ENCODE measurements at places on chromosomes 6 and 20.

- DNase-seq, result no peak
Observed at GRCh38 chr6:17816921-17817611, 110.3 kb upstream of the NUP153 start.

DNA sequence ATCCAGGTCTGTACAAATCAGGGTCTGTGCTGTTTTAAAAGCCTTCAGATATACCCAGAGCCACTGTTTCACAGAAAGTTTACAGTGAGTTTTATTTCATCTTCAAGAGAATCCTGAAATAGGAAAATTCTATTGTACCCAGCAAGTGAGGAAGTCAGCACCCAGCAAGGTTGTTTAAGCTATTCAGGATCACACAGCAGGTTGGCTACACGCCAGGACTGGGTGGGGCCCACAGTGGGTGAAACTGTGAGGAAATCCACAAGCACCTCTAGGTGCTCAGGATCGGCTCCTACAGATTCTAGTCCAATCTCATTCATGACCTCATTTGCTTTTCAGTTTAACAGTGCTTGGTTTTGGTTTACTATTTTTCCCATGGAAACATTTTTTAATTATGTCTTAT lies 128.9 kb downstream of the SYNDIG1 start:
- DNase-seq, result no peak

- DNase-seq, result no peak
Observed at GRCh38 chr6:17957904-17958620, 29.4 kb downstream of the KIF13A start.

GRCh38 chr6:112990971-112991370 lies 643.8 kb downstream of the RFPL4B start:
- no peak for DNase-seq

GRCh38 chr20:20063941-20064702 lies 11.8 kb downstream of the CFAP61 start:
- DNase-seq, result no peak

DNA sequence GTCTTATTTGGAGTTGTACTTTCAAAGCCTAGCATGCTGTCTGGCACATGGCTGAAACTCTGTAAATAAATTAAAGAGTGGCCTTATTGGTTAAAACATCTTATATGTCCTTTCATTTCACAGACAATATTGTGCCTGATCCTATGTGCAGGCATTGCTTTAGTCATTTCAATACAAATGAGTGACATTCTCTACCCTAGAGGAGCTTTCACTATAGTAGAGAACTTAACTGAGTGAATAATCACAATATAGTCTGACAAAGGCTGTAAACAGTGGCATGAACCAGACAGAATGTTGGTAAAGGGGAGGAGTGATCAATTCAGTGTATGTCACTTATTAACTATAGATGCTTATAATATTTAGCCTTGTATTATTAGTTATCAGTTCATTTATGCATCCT lies 481.8 kb downstream of the TFAP2B start:
- DNase-seq, result no peak

- DNase-seq, result no peak
Observed at GRCh38 chr6:137036566-137037300, 8.0 kb downstream of the IL20RA start.

GRCh38 chr6:125233202-125233601 lies 68.6 kb downstream of the HDDC2 start:
- DNase-seq, result no peak

DNA sequence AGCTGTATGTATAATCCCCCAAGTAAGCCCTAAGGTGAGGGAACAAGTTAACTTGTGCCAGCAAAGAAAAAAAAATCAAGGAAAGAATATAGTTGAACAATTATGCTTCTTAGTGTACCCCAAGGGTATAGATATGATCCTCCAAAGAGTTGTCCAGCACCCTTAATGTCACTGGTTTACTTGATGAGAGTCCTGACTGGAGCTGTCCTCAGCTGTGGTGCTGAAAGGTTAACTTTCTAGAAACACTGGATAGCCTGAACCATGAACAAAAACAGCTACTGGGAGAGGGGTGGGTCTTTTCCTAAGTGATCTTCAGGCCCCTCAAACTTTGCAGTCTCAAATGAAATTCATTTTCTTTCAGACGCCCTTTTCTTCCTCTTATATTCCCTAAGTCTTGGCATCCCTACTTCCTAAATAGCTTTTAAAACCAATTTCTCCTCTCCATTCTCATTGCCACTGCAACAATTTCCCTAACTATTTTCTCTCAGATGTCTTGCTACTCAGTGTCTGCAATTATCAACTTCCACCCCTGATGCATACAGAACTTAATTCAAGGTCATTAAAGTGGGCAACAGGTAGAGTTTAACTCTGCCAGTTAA lies 83.5 kb upstream of the PROKR2 start:
- DNase-seq, result no peak

GRCh38 chr20:57432480-57432861 lies 41.3 kb downstream of the RBM38 start:
- DNase-seq, result no peak

GRCh38 chr6:47034926-47035325 lies 7.2 kb downstream of the ADGRF1 start:
- DNase-seq, result no peak

GRCh38 chr6:169220068-169220964 lies 33.3 kb downstream of the THBS2 start:
- no peak for DNase-seq

DNA sequence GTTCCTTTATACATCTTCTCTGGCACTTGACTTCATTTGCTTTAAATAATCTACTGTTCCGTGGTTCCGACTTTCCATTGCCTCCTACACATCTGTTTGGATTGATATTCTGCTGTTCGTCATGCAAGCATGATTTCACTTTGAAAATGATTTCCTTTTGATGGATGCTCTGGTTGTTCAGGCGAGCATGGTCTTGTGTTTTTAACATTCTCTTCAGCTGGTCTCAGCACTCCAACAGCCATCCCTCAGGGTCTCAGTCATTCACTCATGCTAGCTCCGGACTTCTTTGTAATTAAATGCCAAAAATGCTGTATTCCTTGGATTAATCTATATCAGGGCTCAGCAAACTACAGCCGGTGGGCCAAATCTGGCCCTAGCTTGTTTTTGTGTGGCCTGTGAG lies 27.2 kb upstream of the SPACA1 start:
- no peak for DNase-seq

- no peak for DNase-seq
Observed at GRCh38 chr6:90186637-90187371, 109.8 kb downstream of the BACH2 start.

DNA sequence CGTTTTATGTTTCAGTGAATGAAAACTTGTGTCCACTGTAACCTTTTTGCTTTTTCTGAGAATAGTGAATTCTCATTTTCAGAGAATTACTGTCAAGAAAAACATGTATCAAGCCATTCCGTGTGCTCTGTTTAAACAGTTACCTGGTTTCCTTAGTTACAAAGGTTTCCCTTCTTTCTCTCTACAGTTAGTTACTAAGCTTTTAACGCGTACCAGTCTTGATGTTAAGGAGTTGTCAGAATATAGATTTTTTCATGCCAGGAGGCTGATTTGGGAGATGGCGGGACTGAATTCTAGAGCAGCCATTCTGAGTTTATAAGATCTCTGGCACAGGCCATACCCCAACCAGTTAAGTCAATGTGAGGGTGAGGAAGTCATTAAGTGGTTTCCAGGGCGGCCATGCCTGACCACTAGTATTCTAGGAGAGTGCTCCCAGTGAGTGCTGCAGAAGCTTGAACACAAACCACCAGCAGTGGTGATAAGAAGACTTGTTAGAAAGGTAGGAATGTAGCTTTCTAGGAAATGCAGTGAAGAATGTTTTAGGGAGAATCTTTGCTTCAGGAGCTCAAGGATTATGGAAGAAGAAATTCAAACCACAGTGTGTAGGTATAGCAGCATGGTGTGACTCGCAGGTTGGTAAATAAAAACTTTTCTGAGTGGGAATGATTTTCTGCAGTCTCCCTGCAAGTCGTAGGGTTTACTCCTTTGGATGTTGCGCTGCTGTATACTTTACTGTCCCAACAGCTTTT lies 112.9 kb downstream of the JARID2 start:
- no peak for DNase-seq

GRCh38 chr6:121112356-121112755 lies 221.9 kb downstream of the TBC1D32 start:
- DNase-seq, result no peak

- no peak for DNase-seq
Observed at GRCh38 chr6:24600903-24601302, 45.1 kb downstream of the KIAA0319 start.

- no peak for DNase-seq
Observed at GRCh38 chr20:31608251-31608945, 3.3 kb downstream of the ID1 start.

- DNase-seq, result no peak
Observed at GRCh38 chr6:31785475-31785874, 8.3 kb upstream of the VWA7 start.

GRCh38 chr20:61557621-61558020 lies 305.6 kb downstream of the CDH4 start:
- DNase-seq, result no peak

- no peak for DNase-seq
Observed at GRCh38 chr6:125738276-125738675, 11.2 kb upstream of the HEY2 start.

- no peak for DNase-seq
Observed at GRCh38 chr20:37315452-37316110, 26.1 kb downstream of the MANBAL start.

DNA sequence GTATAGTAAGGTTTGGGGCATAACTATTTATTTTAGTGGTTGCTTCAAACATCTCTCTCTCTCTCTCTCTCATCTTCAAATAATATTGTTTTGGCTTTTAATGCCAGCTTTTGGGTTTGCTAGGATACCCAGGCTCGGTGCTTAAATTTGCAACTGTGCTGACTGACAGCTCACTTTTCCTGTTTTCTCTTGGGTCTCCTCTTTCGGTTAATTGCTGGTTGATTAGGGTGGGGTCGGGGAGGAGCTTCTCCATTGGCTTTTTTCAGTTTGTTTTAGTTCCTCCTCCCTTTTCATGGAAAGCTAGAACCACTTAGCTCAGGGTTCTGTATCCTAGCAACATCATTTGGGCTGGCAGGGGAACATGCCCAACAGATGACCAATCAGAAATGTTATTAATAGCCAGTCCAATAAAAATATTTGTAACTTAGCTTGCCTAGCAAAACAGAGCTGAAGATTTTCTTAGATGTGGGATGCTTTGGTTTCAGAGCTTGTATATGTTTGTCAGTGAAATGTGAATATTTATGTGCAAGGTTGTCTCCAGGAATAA lies 11.3 kb downstream of the TFAP2B start:
- no peak for DNase-seq

DNA sequence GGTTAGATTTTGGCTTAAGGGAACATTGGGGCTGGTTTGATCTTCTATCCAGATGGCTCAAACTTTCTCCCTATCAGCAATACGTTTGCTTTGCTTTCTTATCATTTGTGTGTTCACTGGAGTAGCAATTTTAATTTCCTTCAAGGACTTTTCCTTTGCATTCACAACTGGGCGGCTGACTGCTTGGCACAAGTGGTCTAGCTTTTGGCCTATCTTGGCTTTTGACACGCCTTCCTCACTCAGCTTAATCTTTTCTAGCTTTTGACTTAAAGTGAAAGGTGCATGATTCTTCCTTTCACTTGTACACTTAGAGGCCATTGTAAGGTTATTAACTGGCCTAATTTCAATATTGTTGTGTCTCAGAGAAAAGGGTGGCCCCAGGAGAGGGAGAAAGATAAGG lies 254.9 kb downstream of the PLCB1 start:
- DNase-seq, result no peak

- DNase-seq, result no peak
Observed at GRCh38 chr6:106448000-106448426, 87.5 kb downstream of the CRYBG1 start.

DNA sequence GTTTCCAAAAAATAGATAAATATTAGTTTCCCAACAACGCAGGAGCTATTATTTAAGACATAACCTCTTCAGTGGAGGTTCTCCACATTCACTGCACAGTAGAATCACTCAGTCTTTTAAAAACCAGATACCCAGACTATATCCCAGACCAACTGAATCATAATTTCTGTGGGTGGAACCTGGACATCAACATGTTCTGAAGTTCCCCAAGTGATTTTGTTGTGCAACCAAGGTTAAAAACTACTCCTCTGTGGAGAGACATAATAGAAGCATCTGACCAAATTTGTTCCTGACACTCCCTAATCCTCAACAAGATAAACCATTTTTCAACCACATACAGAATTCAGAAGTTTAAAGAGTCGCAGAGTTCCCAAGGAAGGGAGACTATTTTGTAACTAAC lies 42.3 kb downstream of the STK38 start:
- no peak for DNase-seq

DNA sequence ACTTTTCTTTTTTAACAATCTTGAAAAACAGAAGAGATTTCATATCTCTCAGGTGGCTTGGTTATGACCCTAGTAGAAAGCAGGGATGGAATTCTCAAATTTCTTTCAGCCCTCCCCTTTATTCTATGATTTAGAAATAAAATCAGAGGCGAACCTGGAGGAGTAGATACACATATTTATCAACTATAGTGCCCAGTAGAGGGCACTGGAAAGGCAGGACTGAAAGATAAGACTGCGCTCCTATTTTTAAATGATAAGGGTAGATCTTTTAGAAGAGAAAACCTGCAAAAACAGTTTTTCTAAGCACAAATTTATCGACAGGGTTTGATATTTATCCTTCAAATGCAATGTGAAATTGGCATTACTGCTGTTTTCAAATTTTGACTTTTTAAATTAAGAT lies 1296.6 kb downstream of the EPHA7 start:
- no peak for DNase-seq

DNA sequence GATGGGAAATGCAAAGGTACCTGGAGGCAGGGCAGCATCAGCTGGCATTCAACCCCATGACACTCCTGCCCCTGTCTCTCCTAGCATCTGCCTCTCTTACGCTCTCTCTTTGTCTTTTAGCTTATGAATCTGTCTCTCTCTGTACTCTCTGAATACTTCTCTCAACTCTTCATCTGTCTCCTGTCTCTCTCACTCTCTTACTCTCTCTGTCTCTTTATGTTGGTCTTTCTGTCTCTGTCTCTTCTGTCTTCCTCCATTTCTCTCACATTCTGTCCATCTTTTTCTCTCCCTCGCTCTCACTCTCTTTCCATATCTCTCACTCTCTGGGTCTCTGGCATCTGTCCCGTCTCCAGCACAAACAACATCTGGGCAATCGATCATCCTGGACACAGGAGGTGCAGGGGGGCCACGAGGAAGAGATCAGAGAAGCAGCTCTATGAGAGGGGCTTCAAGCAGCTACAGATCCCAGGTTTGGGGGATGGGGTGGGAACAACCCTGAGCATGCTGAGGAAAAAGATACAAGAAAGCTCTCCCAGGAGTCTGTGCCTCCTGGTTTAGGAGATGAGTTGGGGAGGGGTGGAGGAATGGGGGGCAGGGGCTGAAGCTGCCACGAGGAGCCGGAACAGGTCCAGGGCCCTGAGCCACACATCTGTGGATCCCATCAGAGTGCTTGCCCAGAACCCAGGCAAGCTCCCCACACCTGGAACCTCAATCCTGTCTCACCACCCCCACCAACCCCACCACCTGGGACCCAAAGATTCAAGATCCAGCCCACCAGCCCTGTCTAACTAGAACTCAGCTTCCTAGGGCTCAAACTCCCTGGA lies 2.4 kb downstream of the COL11A2 start:
- no peak for DNase-seq

DNA sequence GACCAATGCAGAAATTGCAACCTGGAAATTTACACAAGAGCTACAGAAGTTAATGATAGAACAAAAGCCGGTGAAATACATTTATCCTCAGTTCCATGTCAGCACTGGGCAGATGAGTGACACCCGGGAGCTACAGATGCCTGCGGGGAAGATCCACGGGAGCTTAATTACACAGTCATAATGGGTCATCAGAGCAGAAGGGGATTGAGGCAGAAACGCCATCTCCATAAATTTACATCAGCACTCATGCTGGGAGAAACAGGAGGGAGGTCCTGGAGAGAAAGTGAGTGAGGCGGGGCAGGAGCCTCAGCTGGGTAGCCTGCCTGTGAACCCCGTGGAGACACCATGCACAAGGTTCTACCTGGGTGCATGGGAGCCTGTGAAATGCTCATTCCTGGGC lies 37.6 kb upstream of the CST7 start:
- no peak for DNase-seq

Data from cortex of kidney (tissue), 1 donor.